Osteoblast (primary cell): ENCODE measurements at places on chromosomes 4 and X. TPM values are rescaled to one million over a fixed set of nuclear protein-coding genes. Genes with fewer than 3 reads are reported as not detected.

The AR gene
- total RNA-seq: 4.1 and 4.7 TPM in 2 replicates

- DNase-seq: no peak
- H3K36me3 ChIP-seq: no peaks in the 10 kb centered on the region
- H3K27ac ChIP-seq: no peak overlapping the region
Measured at GRCh38 chrX:70231666-70232065, 2.8 kb upstream of the AWAT1 start.

GRCh38 chrX:134364711-134365110, 95.3 kb upstream of the HPRT1 start:
- no peaks in the 10 kb centered on the region for H3K36me3 ChIP-seq
- H3K4me3 ChIP-seq: no peak overlapping the region
- no peaks in the 10 kb centered on the region for H3K27me3 ChIP-seq
- H3K27ac ChIP-seq: no peak overlapping the region
- no peak for DNase-seq
- no peaks in the 10 kb centered on the region for H3K4me1 ChIP-seq

DNA sequence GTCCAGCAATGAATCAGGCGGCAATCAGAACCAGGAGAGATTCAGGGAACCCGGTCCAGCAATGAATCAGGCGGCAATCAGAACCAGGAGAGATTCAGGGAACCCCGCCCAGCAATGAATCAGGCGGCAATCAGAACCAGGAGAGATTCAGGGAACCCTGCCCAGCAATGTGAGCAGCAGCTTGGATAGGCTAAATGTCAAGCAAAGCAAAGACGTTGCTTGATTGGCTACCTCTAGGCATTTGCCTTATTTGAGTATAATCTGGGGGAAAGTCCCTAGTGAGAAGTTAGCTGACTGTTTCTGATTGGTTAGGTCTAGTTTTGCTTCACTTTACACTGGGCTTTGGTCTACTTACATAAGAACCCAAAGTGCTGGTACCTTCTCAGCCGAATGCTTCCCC, 1212.2 kb upstream of the TENM3 start:
- no peak overlapping the region for H3K4me3 ChIP-seq
- peak overlapping the region; percentile 37 for H3K27ac ChIP-seq
- no peaks in the 10 kb centered on the region for H3K27me3 ChIP-seq
- H3K36me3 ChIP-seq: no peaks in the 10 kb centered on the region
- no peaks in the 10 kb centered on the region for H3K4me1 ChIP-seq
- no peak for DNase-seq

DNA sequence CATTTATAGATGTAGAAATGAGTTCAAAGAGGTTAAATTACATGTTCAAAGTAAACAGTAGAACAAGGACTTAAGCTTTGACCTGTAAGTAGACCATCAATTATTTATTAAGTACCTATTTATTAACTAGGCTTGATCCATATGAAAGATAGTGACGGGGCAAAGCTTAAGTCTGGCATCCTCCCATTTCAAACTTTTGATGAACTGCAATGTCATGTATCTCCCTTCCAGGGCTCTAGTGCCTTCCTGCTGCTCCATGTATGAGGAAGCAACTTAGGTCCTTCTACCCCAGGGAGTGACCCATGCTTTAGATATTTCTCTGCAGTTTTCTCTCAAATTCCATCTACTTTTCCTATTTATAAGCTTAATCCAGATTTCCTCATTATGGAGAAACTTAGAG, 31.9 kb upstream of the ANTXR2 start:
- no peak overlapping the region for H3K27ac ChIP-seq
- H3K36me3 ChIP-seq: no peaks in the 10 kb centered on the region
- H3K4me3 ChIP-seq: no peak overlapping the region
- H3K4me1 ChIP-seq: peaks cover 8% of the 10 kb centered on the region

The SMIM31 gene
- not detected in 2 replicates for total RNA-seq

DNA sequence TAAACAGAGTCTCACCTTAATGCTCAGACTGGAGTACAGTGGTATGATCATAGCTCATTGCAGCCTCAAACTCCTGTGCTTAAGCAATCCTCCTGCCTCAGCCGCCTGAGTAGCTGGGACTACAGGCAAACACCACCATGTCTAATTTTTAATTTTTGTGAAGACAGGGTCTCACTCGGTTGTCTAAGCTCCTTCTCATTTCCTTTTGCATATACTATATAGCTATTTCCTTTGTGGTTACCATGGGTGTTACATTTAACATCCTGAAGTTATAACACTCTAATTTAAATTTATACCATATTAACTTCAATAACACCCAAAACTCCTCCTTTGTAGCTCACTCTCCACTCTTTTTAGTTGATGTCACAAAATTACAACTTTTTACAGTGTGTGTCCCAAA, 114.3 kb downstream of the DCK start:
- no peaks in the 10 kb centered on the region for H3K4me1 ChIP-seq
- DNase-seq: no peak
- no peak overlapping the region for H3K27ac ChIP-seq

DNA sequence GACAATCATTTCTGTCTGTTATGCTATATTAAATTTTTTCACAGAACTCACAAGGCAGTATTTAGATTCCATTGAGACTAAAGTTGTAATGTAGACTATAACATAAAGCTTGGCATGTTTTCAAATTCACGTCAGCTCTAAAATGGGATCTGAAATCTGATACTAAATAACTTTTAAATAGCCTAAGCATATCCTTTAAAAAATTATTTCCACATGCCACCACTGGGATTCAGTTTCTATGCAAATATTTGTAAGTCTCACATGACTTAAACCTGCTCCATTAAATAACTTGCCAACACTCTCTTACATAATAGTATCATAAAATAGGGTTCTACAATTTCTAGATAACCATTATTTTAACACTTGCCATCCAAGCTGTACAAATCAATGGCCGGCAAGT, 32.4 kb downstream of the KLHL8 start:
- H3K36me3 ChIP-seq: no peaks in the 10 kb centered on the region
- no peak for DNase-seq
- H3K27me3 ChIP-seq: no peaks in the 10 kb centered on the region
- no peak overlapping the region for H3K27ac ChIP-seq

- no peak overlapping the region for H3K4me3 ChIP-seq
- no peak overlapping the region for H3K27ac ChIP-seq
- no peaks in the 10 kb centered on the region for H3K4me1 ChIP-seq
- H3K27me3 ChIP-seq: no peaks in the 10 kb centered on the region
- no peak for DNase-seq
- no peaks in the 10 kb centered on the region for H3K36me3 ChIP-seq
Measured at GRCh38 chr4:165947019-165947418, 74.0 kb downstream of the TLL1 start.
